ENCODE measurements at places on chromosomes 13 and 19. TPM values are rescaled to one million over a fixed set of nuclear protein-coding genes. Genes with fewer than 3 reads are reported as not detected.

- peak; percentile 47 for DNase-seq
- H3K27ac ChIP-seq = no peak overlapping the region
- no peak overlapping the region for H3K4me3 ChIP-seq
- no peaks in the 10 kb centered on the region for H3K27me3 ChIP-seq
Observed at GRCh38 chr13:24187185-24187584, 26.7 kb downstream of the SPATA13 start.

DNA sequence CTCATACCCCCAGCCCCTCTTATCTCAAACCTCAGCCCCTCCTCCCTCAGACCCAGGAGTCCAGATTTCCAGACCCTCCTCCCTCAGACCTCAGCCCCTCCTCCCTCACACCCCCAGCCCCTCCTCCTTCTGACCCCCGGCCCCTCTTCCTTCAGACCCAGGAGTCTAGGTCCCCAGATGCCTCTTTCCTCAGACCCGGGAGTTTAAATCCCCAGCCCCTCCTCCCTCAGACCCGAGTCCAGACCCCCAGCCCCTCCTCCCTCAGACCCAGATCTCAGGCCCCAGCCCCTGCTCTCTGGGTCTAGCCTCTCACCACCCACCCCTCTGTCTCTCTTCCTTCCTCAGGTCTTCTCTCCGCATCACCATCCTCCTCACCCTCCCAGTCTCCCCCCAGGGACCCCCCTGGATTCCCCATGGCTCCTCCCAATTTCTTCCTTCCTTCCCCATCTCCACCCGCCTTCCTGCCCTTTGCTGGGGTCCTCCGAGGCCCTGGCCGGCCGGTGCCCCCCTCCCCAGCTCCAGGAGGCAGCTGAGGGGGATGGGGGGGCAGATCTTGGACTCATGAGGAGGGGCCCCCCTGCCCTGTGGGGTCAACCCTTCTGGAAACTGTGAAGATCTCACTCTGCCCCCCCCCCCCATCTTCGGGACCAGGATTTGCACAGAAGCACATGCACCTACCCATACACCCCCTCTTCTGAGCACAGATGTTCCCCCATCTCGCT is 10.7 kb downstream of the BCL3 start:
- H3K36me3 ChIP-seq = peaks cover 11% of the 10 kb centered on the region
- peaks cover 43% of the 10 kb centered on the region for H3K4me1 ChIP-seq
- no peaks in the 10 kb centered on the region for H3K27me3 ChIP-seq
- no peak overlapping the region for H3K27ac ChIP-seq
- H3K4me3 ChIP-seq = no peak overlapping the region
- DNase-seq = no peak

DNA sequence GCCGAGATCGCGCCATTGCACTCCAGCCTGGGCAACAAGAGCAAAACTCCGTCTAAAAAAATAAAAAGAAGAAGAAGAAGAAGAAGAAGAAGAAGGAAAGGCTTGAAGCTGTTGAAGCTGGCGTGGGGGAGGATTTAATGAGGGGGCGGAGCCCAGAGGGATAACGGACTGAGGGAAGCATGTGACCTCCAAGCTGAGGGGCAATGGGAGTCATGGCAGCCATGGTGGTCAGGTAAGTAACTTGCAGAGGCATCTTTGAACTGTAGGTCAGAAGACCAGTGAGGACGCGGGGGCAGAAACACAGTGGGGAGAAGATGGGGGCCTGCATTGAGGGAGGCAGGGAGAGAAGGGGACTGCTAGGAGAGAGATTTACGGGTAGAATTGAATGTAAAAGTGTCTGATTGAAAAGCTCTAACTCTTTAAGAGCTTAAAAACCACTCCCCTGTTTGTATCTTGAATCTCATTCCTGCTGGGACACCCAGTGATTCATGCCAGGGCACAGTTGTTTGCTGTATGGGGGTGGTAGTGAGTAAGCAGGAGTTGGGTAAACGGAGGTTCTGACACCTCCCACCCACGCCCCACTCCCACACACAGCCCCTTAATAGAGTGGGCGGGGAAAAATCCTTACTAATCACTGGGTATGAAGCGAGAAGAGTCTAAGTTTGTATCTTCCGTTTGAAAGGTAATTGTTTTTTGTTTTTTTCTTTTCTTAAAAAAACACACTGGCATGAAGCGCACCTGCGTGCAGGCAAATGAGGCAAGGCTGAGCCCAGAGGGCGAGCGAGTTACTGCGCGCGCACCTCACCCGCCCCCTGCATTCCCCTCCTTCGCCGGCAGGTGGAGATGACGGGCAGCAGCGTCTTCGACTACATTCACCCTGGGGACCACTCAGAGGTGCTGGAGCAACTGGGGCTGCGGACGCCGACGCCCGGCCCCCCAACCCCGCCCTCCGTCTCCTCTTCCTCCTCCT is 13.0 kb downstream of the TMEM160 start:
- DNase-seq = peak; percentile 57
- H3K27ac ChIP-seq = peak overlapping the region; percentile 14
- H3K4me3 ChIP-seq = peak overlapping the region; percentile 63
- no peaks in the 10 kb centered on the region for H3K27me3 ChIP-seq

GRCh38 chr13:110314516-110315245 is 7.6 kb downstream of the COL4A2 start:
- H3K27me3 ChIP-seq = no peaks in the 10 kb centered on the region
- H3K27ac ChIP-seq = peak overlapping the region; percentile 37
- H3K36me3 ChIP-seq = peaks cover 37% of the 10 kb centered on the region
- no peak overlapping the region for H3K4me3 ChIP-seq

DNA sequence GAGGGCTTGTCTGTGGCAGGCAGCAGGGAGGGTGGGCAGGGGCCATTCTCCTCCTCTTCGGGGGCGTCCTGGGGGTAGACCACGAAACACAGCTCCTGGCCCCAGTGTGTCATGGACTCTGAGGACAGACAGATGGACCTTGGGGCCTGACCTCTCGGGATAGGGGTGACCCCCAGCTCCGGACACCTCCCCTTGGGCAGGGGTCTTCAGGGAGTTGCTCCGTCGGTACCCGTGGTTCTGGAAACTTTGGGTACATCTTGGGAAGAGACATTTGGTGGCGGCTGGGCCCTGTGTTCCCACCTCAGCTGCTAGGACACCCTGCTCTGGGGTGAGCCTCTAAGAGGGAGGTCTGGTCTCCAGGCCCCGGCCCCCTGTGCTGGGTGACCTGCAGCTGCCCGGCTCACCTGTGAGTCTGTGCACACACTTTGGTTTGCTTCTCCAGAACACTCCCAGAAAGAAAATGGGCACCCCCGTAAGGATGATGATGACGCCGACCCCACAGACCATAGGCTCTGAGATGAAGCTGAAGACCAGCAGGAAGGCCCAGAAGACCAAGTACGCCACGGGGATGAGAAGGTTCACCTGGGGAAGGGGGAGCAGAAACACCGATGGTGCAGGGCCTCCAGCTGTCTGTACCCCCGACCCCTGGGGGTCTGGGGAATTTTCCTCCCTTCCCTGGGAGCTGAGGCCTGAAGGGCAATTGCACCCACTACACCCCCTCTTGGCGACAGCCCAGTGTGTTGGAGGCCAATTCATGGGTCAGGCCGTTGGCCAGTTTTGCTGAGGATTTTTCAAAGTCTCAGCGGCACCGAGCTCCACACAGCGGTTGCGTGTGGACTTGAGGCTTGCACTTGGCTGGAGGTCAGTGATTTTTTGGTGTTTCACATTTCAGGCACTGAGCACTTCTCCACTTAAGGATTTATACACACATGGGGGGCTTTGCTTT is 15.0 kb downstream of the LRP3 start:
- H3K4me3 ChIP-seq = no peak overlapping the region
- H3K27me3 ChIP-seq = no peaks in the 10 kb centered on the region
- H3K4me1 ChIP-seq = no peaks in the 10 kb centered on the region
- no peak for DNase-seq
- no peak overlapping the region for H3K27ac ChIP-seq

DNA sequence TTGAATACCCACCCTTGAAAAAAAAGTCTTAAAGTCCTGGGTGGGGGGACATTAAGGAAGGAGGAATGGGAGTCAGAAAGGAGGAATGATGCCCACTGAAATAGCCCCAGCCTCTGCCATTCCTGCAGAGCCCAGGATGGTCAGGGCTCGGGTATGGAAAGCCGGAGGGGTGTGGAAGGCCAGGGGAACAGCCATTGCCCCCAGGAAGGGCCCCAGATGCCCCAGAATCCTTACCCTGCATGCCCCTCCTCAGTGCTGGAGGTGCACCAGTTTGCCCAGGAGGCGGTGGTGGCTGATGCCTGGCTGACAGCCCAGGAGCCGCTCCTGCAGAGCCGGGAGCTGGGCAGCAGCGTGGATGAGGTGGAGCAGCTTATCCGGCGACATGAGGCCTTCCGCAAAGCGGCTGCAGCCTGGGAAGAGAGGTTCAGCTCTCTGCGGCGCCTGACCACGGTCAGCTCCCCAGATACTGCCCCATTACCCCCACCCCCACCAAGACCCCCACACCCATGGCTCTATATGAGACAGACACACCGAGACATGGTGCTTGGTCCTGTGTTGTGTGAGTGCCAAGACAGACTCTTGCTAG is 10.7 kb upstream of the SHKBP1 start:
- no peak for DNase-seq
- H3K4me3 ChIP-seq = no peak overlapping the region
- peaks cover 25% of the 10 kb centered on the region for H3K27me3 ChIP-seq
- peaks cover 16% of the 10 kb centered on the region for H3K4me1 ChIP-seq
- H3K36me3 ChIP-seq = no peaks in the 10 kb centered on the region
- H3K27ac ChIP-seq = no peak overlapping the region

DNA sequence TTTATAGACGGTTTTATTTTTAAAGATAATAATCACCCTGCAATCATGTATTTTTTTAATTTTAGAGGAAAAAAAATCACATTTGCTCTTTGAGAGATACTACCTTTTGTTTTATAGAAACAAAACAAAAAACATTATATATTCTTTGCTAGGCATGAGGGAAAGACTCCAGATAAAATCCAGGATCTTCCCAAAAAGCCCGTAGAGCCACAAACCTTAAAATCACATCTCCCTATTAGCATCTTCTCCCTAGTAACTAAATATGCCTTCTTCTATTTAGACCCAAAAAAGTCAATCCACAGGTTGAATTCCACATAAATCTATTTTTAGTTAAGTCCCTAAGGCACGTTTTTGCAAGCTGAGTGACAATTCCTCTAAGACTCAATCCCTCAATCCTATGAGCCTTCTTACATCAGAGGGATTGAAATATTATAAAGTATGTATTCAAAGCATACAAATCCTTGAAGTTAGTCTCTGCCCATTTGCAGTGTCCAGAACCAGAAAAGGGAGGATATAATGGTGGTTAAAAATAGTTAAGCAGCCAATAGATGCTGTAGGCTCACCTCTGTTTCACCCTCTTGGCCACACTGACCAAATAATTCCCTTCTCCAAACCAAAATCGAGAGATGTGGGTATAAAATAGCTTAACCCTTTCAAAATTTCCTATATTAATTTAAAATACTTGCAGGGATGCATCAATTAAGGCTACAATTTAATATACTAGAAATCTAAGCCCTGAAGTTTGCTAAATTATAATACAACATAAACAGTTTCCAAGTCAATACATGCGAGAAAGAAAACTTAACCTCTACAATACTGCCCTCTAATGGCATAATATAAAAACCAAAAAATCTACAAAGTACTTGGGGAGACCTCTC is 64.0 kb downstream of the SERP2 start:
- H3K27me3 ChIP-seq = no peaks in the 10 kb centered on the region
- peaks cover 16% of the 10 kb centered on the region for H3K36me3 ChIP-seq
- peaks cover 22% of the 10 kb centered on the region for H3K4me1 ChIP-seq
- peak; percentile 18 for DNase-seq
- H3K4me3 ChIP-seq = peak overlapping the region; percentile 61

- H3K4me1 ChIP-seq = no peaks in the 10 kb centered on the region
- H3K36me3 ChIP-seq = no peaks in the 10 kb centered on the region
- H3K4me3 ChIP-seq = no peak overlapping the region
- DNase-seq = no peak
Observed at GRCh38 chr19:32781280-32781679, 61.7 kb downstream of the TDRD12 start.

DNA sequence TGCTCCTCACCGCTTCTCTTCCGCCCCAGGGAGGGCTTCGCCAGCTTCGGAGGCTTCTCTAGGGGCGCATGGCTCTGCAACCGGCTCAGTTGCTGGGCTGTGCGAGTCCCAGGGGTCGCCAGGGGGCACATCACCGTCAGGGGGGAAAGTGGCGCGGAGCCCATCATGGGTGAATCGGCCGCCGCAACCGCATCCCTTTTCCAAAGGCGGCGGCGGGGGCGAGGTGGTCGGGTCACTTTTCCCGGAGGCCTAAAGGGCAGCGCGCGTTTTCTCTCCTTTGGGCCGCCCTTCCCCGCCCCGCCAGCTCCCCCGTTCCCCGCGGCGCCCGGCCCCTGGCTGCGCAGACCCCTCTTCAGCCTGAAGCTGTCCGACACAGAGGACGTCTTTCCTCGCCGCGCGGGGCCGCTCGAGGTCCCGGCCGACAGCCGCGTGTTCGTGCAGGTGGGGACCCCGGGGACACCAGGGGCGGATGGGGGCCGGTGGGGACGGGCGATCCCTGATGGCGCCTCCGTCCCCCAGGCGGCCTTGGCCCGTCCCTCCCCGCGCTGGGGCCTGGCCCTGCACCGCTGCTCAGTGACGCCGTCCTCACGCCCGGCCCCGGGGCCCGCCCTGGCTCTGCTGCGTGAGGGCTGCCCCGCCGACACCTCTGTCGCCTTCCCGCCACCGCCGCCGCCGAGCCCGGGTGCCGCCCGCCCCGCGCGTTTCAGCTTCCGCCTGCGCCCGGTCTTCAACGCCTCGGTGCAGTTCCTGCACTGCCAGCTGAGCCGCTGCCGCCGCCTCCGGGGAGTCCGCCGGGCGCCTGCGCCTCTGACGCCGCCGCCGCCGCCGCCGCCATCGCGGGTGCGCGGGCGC is 1.7 kb downstream of the TGFBR3L start:
- no peak overlapping the region for H3K27ac ChIP-seq
- peaks cover 22% of the 10 kb centered on the region for H3K27me3 ChIP-seq

- no peaks in the 10 kb centered on the region for H3K27me3 ChIP-seq
- no peak overlapping the region for H3K27ac ChIP-seq
- no peak for DNase-seq
- no peak overlapping the region for H3K4me3 ChIP-seq
Observed at GRCh38 chr13:103640606-103641005, 574.4 kb upstream of the SLC10A2 start.

- peaks cover 24% of the 10 kb centered on the region for H3K4me1 ChIP-seq
- no peaks in the 10 kb centered on the region for H3K36me3 ChIP-seq
- no peaks in the 10 kb centered on the region for H3K27me3 ChIP-seq
- peak overlapping the region; percentile 65 for H3K27ac ChIP-seq
Observed at GRCh38 chr13:79492313-79492798, 11.4 kb downstream of the NDFIP2 start.

DNA sequence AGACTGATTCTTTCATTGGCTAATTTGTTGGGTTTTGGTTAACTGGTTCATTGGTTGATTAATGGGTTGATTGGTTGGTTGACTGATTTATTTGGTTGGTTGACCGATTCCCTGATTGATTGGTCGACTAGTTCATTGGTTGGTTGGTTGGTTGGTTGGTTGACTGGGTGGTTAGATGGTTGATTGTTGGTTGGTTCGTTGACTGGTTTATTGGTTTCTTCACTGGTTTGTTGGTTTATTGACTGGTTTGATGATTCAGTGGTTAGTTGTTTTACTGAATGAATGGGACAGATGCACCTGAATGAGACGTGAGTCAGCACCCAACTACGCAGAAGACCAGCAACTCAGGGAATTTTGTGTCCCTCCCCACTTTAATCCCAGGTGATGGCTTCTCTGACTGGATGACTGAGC is 2.7 kb upstream of the NUP62 start:
- H3K36me3 ChIP-seq = no peaks in the 10 kb centered on the region
- H3K27me3 ChIP-seq = no peaks in the 10 kb centered on the region
- H3K4me1 ChIP-seq = peaks cover 6% of the 10 kb centered on the region
- DNase-seq = no peak

GRCh38 chr13:100529666-100530377 is 58.8 kb downstream of the GGACT start:
- H3K27ac ChIP-seq = no peak overlapping the region
- H3K4me1 ChIP-seq = no peaks in the 10 kb centered on the region
- H3K36me3 ChIP-seq = no peaks in the 10 kb centered on the region
- H3K4me3 ChIP-seq = no peak overlapping the region

The ZNF616 gene
- total RNA-seq = 13.1 TPM

The HIPK4 gene
- not detected for total RNA-seq

The REXO1 gene
- total RNA-seq = 35.5 TPM

The CCDC122 gene
- 6.7 TPM for total RNA-seq

The DACH1 gene
- total RNA-seq = 0.67 TPM

All from astrocyte (in vitro differentiated cells and primary cell).